ENCODE measurements at places on chromosomes 6 and 20. TPM values are rescaled to one million over a fixed set of nuclear protein-coding genes. Genes with fewer than 3 reads are reported as not detected.
A peak's percentile ranks its signal among the peaks of the same experiment; 100 is the strongest.

GRCh38 chr20:45347297-45347935 lies 808 bp downstream of the SDC4 start:
- DNase-seq: peak; percentile 59

GRCh38 chr6:46651006-46651405 lies 1.6 kb downstream of the CYP39A1 start:
- no peak for DNase-seq

DNA sequence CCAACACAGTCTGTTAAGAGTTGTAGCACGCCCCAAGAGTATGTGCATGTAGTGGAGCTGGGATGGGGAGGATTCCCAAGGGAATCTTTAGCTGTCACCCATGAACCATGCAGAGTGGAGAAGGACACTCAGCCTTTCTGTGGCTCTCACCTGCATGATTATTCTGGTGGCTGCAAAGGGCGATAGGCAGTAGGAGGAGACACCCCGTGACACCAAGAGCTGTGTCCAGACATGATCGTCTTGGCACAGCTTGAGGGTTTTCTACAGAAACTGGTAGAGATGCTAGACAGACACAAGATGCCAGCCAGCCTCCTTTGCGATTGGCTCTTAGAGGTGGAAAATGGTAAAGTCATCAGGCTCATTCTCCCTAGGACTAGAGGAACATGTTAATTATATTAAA lies 3.1 kb upstream of the CSE1L start:
- DNase-seq: no peak

- DNase-seq: peak; percentile 84
Measured at GRCh38 chr6:44217332-44218143, 812 bp downstream of the MYMX start.

DNA sequence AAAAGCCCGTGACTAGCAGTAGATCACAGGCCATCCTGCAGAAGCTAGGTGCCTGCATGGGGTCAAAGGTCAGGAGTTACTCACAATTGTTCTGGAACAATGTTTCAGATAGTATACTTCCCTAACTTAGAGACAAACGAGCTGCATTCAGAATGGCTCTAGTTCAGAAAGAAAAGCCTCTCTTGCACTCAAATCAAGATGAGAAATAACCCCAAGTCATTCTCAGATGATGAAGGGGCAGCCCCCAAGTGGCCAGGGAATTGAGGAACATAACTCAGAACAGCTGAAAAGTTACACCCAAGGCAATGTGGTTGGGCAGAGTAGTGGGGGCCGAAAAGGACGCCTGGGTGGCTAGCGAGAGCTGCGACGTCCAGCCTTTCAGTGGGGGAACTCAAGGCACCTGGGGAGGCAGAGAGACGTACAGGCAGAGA lies 27.8 kb downstream of the FYN start:
- no peak for DNase-seq

GRCh38 chr6:146240807-146241206 lies 211.9 kb downstream of the GRM1 start:
- no peak for DNase-seq

- no peak for DNase-seq
Measured at GRCh38 chr20:7912551-7912950, 27.7 kb downstream of the HAO1 start.

PRDM13 gene
- not detected for polyA plus RNA-seq

CDH22 gene
- not detected for polyA plus RNA-seq

- peak; percentile 32 for DNase-seq
Measured at GRCh38 chr20:63576311-63576710, 2.3 kb upstream of the HELZ2 start.

GRCh38 chr6:18016133-18016532 lies 28.7 kb upstream of the KIF13A start:
- DNase-seq: no peak

TXNDC5 gene
- 292 TPM for polyA plus RNA-seq

DNA sequence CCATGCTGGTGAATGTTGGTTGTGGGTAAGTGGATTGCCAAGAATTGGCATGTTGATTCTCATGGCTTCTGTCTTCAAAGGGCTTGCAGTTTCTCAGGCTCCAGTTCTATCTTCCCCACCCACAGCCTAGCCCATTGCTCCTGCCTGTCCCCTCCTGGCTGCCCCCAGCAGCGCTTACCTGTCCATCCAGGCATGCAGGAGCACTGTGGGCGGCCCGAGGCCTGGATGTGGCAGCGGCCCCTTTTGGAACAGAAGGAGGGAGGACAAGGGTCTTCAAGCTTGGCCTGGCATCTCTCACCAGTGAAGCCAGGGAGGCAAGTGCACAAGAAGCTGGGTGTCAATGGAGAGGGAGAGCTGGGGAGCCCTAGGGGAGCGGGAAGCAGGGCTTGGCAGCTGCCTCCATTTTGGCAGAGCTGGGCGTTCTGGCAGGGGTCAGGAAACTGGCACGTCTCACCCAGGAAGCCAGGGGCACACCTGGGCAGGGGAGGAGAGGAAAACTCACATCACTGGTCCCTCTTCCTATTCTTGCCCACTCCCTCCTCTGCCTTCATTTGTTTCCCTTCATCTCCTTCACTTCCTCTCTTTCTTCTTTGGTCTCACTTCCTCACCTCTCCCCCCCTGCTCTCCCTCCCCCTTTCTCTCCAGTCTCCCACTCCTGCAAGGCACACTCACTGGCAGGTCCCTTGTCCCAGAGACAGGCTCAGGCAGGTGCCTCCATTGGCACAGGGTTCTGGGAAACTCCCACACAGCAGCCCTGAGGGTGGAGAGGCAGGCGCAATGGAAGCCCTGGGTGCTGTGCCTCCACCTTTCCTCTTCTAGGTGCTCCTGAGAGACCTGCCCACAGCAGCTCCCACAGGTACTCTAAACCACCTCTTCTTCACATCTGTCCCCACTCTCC lies 1.3 kb downstream of the NOTCH4 start:
- DNase-seq: no peak

DNA sequence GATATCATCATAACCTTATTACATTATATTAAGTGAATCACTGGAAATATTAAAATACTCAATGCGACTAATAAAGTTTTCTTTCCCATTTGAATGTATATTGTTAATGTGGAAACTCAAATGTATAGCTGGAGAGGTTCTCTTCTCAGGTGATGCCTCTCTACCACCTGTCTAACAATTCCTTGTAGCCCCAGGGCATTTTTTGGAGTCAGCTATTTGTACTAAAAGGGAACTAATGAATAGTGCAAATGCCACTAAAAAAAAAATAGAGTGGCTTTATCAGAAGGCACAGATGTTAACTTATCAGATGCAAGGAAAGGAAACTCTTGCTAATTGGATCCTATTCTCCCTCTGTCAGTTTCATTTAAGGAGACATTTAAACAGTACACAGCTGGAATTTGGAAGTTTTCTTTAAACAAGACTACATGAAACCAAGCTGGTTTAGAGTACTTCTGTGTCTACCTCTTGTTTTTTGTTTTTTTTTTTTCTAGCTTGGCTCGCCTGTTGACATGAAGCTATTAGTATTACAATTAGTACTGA lies 897.0 kb upstream of the SLC35B3 start:
- no peak for DNase-seq

GRCh38 chr20:11902285-11902697 lies 15.4 kb upstream of the BTBD3 start:
- DNase-seq: peak; percentile 53

CDSN gene
- not detected for polyA plus RNA-seq

DNA sequence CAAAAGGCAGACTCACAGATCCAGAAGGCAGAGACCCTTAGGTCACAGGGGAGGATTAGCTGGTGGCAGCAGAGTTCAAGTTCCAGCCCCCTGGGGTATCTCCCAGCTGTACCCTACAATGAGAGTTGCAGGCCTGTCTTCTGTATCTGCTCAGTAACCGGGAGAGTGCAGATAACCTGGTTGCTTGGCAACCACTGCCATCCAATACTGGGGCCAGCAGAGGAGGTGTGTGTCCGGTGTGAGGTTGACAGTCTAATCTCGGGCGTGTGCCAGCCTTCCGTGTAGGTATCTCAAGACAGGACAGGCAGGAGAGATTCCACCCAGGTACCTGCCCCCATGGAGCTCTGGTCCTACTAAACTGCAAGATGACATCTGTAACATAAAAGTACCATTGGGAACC lies 56.6 kb upstream of the TBC1D7 start:
- DNase-seq: no peak

CALHM4 gene
- not detected for polyA plus RNA-seq

GRCh38 chr6:35007016-35007415 lies 118.0 kb downstream of the ANKS1A start:
- DNase-seq: no peak

- DNase-seq: no peak
Measured at GRCh38 chr6:45185403-45186251, 142.5 kb upstream of the RUNX2 start.
